Left colon (tissue), 2 donors: ENCODE measurements at places on chromosomes 1 and 21.

DNA sequence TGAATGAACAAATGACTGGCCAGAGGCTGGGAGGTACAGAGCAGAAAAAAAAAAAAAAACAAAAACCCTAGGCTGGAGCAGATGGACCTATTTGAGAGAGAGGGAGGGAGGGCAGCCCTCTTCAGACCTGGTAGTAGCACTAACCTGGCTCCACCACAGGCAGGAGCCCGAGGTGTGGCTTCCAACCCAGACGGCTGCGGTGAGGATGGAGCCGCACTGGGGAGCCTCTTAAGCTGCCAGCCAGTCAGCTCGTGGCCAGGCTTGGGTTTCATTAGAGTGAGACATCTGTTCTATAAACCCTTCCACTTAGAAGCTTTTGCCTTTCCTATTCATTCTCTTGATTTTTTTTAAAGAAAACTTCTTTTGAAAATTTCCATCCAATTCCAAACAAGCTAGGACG is 16.8 kb downstream of the LGR6 start:
- DNase-seq, result no peak

- DNase-seq, result no peak
Observed at GRCh38 chr21:35025206-35026152, 23.6 kb downstream of the RUNX1 start.

- no peak for DNase-seq
Observed at GRCh38 chr1:151693057-151693651, 23.4 kb downstream of the CELF3 start.

GRCh38 chr1:30373471-30374399 is 349.6 kb downstream of the MATN1 start:
- DNase-seq, result no peak

DNA sequence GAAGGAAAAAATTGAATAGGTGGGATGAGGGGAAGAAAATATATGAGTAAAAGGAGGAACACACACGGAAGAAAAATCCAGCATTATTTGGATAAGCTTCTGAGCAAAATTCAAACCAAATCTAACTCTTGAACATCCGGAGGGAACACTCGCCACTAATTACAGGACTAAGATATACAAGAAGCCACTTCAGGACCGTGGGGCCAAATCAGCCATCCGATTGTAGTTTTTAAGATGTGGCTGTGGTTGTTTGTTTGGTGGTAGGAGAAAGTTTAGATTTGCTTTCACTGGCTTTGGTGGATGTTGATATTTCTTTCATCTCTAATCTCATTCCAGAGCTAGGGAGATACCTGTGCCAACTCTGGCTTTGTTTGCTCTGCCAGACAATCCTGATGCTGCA is 43.7 kb upstream of the ADAMTS1 start:
- no peak for DNase-seq

DNA sequence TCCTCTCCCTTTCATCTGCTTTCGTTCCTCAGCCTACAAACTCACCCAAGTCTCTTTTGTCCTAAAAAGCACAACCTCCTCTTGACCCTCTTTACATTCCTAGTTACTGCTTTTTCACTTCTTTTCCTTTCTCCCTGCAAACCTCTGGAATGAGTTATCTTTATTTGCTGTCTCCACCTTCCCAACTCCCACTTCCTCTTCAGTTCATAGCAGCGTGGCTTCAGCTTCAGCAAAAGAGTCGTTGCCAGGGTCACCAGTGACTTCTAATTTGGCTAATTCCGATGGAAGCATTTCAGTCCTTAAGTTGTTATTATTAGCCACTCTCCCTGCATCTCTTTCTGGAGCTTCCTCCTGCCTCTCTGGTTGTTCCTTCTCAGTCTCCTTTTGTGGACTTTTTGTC is 6.2 kb upstream of the TMEM54 start:
- no peak for DNase-seq

DNA sequence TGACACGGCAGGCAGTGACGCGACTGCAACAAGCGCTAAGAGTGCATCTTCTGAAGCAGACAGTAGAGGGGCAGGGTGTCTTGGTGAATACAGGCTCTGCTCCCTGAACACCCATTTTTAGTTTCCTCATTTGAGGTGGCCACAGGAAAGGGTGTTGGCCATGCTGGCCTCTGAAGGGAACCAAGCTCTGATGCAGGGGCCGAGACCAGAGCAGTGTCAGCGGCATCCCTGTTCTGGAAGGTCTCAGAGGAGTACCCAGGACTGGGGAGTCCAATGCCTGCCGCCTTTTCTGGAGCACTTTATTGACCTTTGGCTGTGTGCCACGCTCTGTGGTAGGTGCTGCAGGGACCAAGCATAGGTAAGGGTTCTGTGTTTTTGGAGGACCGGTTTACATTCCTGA is 100.4 kb downstream of the KCNJ6 start:
- DNase-seq, result no peak

DNA sequence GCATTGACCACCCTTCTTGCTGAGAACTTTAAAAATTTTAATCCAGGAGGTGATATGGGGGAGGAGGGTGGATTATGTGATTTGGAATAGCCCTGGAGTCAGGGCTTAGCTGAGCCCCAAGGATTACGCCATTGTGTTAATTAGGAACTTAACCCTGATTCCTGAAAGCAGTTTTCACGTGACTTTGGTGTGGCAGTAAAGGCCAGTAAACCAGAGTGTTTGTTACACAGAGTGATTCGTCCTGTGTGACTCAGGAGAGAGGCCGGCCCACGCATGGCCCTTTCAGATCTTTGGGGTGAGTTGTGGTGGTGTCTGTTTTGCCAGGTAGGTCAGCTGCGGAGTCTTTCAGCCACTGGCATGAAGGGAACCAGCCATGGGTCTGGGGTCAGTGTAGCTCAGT is 107.6 kb downstream of the NOS1AP start:
- DNase-seq, result no peak

GRCh38 chr1:6348511-6349191 is 44.9 kb downstream of the ACOT7 start:
- DNase-seq, result peak; percentile 42

- DNase-seq, result no peak
Observed at GRCh38 chr1:9529190-9529589, 10.1 kb upstream of the SLC25A33 start.

- DNase-seq, result no peak
Observed at GRCh38 chr1:239786464-239786863, 305.2 kb upstream of the FMN2 start.

DNA sequence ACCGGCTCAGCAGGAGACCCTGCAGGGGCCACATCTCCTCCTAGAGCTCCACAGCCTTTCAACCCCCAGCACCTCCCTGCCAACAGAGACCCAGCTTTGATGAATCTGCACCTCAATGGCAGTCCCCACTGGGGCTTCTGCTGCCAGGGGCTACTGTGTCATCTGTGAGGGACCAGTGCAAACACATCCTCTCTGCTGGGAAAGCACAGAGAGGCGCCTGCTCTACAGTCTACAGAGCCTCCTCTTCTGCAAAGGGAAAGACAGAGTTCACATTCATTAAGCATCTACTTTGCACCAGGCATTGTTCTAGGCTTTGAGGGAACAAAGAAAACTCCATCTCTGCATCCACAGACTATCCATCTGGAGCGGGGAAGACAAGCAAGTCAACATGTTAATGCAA is 125.8 kb downstream of the CAPN8 start:
- no peak for DNase-seq

DNA sequence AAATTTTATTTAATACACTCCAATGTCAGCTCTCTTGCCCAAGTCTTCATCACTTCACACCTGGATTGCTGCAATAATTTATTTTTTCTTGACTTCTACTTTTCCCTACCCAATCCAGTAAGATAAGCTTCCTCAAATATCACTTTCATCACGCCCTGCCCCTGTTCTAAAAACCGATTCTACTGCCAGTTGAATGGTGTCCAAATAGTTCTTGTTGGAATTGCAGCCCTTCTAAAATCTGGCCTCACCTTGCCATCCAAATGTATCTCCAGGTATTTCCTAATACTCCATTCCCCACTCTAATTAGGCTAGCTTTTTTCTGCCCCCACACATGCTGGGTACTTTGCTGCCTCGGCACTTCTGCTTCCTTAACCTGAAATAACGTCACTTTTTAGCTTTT is 152.5 kb downstream of the HMCN1 start:
- DNase-seq, result no peak

DNA sequence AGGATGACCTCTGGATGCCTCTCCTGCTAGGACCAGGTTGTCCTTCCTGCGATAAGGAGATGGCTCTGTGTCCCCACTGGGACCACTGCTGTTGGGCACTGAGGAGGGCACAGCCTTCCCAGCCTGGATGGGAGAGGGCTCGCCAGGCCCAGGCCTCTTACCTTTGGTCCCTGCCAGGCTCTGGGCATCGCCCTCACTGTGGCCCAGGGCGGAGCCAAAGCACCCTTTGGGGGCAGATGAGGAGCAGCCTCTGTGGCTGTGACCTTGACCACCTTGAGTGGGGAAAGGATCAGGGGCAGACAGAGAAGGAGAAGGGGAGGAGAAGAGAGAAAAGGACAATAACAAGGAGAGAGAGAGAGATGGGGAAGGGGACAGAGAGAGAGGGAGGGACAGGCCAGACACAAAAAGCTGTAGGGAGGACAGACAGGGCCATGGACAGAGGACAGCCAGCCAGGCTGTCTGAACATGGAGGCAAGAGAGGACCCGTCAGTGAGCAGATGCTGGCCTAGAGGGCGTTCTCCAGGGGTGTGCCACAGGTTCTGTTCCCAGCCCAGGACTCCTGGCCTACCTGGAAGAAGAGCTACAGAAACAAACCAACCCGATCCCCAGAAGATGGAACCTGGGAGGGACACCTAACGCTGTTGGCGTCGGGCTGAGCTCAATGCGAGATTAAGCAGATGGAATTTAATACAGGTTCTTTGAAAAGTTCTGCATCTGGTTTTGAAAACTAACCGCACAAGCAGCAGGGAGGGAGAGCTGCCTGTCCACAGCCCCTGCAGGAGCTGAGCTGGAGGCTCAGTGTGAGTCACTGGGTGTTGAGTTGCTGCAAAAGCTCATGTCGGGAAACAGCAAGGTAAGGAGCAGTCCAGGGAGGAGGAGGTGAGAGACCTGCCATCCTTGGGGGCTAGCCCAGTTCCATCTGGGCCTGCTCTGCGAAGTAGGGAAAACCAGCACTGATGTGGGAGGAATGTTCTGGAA is 262.1 kb downstream of the PTPRU start:
- no peak for DNase-seq

- peak; percentile 31 for DNase-seq
Observed at GRCh38 chr1:201740086-201740541, 88.8 kb upstream of the IPO9 start.

DNA sequence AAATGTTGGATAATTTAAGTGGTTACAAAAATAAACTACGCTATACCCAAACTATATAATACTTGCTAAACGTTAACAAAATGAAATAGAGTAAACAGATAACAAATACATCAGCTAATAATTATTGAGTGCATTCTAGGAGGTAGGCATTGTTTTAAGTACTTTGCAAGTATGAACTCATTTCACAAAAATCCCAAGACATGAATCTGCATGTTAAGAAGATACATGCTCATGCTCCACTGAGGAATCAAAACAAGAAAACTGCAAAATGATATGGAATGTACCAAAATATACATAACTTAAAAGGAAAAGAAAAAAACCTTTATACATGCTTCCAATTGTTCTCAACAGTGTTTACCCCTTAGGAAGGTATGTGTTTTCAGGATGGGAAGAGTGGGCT is 2.5 kb downstream of the FRRS1 start:
- DNase-seq, result no peak

DNA sequence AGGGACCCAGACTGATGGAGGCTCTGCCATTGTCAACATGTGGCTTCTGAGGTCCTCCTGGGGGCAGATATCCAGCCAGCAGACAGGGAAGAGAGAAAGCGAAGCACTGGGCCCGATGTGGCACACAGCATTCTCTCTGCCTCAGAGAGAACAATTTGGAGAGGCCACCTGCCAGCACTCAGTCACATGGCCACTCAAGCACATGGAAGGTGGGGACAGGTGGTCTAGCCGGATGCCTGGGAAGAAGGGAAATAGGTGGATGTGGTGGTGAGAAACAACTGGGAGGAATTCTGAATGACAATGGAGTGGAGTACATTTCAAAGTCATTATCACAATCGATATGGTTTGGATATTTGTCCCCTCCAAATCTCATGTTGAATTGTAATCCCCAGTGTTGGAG is 109.0 kb downstream of the UBE2U start:
- DNase-seq, result no peak

DNA sequence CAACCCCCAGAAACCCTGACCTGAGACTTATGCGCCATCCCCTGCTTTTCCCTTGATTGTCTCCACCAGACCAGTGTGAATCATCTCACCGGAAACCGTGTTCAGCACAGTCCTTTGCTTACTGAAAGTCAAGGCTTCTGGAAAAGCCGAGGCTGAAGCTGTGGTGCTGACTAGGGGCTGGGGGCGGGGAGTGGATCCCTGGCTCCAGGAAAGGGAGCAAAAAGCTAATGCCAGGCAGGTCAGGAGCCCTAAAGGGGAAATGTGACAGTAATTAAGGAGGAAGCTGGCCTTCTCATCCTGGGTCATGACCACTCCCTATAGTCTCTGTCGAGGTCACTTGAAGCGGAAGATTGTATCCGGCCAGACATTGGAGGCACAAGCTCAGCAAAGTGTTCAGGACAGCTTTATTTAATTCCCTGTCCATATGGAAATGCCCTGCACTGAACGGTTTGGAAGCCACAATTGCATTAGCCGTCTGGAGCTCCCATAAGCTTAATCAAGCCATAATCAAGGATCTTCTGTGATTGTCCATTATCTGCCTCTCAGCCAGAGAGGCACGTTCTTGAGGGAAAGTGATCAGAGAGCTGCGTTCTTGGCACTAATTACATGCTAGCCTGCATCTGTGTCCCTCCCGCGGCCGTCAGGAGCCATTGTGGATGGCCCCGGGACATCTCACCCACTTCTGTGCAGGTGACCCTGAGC is 403.6 kb downstream of the RRAGC start:
- DNase-seq, result no peak

DNA sequence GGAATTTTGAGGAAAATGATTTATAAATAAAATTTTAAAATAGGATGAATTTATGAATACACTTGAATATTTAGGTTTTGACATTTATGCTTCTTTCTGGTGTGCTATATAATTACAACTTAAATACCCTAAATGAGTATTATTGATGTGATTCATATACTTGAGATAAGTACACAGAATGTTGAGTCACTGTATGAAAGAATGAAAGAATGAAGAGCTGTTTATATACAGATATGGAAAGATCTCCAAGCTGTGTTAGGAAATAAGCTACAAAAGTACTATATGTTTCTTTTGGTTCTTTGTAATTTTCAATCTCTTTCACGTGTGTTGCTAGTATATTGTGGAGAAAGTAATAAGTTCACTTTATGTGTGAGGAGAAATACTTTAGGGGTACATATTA is 147.2 kb downstream of the RASAL2 start:
- no peak for DNase-seq

DNA sequence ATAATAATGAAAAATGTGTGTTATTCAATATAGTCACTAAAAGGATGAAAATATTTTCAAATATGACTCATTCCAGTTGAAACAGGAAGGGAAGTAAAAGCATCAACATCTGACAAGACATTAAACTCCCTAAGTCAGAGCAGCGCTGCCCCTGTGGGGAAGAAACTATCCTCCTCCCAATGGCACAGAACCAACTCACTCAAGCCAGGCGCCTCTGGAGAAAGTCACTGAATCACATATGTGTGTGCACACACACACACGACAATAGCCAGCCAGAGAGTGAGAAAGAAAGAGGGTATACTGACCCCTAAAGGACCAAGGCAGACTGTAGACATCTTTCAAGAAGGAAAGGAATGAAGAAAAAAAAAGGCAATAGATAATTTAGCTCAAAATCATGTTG is 126.9 kb downstream of the SETD4 start:
- DNase-seq, result peak; percentile 36

GRCh38 chr1:206834711-206835110 is 30.7 kb upstream of the IL20 start:
- no peak for DNase-seq
